ENCODE measurements at places on chromosomes 12 and 14.

DNA sequence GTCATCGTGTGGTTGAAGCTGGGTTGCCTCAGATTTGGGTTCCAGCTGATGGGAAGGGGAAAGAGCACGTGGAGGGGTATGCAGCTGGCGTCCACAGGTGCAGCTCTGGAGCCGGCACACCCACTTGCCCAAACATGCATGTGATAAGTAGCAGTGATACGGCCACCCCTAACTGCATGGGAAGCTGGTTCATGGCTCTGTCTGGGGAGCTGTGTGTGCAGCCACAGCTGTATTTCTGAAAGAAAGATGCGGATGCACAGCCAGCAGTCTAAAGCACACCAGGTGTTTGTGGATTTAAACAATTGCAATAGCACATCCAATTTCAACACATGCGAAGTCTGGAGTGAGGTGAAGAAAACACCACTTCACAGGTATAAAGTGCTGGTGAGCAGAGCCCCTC, 181.4 kb downstream of the EFCAB11 start:
- no peak for DNase-seq

DNA sequence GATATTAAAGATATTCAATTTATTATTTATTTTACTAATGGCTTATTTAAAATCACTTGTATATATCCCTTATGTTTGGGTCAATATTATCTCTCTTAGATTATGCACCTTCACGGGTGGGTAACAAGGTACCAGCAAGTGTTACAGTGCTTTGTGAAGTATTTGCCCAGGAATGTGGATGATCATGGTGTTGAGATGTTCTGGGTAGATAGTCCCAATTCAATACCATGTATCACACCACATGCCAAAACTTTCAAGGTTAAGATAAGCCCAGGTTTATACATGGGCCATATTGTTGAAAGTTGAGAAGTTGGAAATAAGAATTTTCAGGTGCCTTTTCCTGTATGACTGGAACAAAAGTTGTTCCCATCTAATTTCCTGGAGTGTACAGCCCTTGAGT, 131.3 kb upstream of the RASSF8 start:
- no peak for DNase-seq

DNA sequence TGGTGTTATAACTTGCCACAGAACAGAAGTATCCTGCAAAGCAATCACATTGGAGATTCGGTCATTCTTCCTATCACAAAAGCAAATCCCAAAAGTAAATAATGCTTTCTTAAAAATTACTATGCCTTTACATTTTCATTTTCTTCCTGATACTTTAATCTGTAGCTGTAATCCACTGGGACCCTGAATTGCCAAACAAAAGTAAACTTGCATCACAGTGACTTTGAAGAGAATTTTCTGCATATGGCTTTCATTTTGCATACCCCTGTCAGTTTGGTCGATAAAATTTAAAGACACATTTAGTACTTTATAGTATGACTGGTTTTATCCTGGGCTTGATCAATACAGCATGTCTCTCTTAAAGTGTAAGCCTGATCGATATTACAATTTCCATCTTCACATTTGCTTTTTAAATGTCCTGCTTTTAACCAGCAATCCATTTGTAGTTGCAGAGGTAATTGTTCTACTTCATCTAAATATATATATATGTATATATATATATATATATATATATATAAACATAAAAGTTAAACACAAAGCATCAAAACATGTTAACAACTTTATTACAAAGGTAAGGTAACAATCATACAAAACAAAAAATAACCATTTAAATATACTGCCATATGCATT, 53.7 kb upstream of the PLEKHA5 start:
- no peak for DNase-seq

DNA sequence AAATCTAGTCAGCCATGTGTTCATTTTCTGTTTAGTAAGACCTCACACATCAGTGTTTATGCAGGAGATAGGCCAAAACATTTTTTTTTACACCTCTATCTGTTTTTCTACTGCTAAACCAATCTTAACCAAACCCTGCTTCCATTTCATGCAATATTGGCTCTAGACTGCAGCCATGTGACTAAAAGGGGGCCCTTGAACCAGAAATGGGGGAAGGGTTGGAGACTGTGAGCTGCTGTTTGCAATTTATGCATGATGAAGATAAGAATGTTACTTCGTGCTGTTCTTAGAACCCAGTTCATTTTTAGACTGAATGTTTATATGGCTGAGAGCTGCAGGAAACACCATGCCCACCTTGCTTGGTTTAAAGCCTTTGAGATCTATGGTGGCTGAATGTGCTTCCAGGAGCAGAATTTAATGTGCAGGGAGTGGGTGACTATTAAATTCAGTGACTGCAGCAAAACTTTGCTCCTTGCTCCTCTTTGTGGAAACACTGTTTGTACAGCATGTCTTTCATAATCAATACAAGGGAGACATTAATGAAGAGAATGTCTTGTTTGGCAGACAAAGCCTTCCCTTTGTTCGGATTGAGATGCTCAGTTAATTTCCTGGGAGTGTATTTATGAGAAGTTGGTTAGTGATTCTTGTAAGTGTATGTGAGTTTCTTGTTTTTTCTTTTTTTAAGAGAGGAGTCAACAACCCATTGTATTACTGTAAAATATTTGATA, 53.6 kb downstream of the CHST11 start:
- no peak for DNase-seq

- DNase-seq: no peak
Measured at GRCh38 chr14:97977651-97978261, 1180.6 kb downstream of the VRK1 start.

- no peak for DNase-seq
Measured at GRCh38 chr14:21768116-21768874, 94.7 kb upstream of the OR4E1 start.

DNA sequence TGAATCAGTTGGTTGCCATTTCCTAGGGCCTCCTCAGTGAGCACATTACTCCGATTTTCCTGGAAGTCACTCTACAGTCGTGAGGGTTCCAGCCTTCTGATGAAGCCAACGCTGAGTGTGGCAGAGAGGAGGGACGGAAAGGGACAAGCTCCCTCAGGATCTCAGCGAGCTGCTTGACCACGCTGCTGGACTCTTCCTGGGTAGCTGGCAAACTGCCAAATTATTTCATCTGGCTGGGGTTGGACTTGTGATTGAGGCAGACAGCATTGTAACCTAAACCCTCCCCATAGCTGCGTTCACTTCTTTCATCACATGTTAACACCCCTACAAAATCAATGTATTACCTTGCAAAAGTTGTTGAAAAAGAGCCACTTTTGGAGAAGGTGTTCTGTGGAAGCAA, 69.6 kb upstream of the CHST11 start:
- no peak for DNase-seq

- DNase-seq: no peak
Measured at GRCh38 chr14:96394047-96394815, 2.3 kb downstream of the AK7 start.

DNA sequence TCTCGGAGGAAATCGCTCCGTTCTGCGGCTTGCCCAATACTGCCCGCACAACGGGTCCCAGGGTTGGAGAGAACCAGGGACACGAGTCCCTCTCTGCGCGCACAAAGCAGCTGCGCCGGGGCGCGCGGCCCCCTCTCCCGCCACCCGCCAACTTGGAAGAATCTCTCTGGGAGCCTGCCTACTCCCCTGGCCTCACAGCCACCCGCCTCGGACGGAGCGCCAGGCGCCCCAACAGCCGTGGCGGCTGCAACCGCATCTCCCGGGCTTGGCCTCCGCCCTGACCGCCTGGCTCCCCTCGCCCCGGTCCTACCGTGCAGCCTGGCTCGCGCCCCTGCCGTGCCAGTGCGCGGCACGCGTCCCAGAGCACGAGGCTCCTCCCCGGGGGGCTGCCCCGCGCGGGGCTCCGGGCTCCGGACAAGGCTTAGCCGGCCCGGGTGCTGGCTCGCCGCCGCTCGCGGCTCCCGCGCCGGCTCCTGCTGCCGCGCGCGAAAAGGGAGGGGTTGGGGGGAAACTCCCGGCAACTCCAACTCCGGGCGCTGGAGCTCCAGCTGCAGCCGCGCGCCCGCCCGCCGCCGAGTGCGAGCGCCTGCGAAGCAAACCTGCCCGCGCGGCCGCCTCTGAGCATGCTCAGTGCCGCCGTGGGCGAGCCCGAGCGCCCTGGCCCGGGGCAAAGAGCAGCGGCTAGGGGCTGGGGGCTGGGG, at the start of gene STXBP6:
STXBP6 (minus strand) TSS at position 580 of the 701 bp plus-strand sequence. CDS start 75,329 bp downstream, outside the sequence.
- no peak for DNase-seq

- DNase-seq: no peak
Measured at GRCh38 chr12:107529991-107530390, 155.6 kb upstream of the PWP1 start.

DNA sequence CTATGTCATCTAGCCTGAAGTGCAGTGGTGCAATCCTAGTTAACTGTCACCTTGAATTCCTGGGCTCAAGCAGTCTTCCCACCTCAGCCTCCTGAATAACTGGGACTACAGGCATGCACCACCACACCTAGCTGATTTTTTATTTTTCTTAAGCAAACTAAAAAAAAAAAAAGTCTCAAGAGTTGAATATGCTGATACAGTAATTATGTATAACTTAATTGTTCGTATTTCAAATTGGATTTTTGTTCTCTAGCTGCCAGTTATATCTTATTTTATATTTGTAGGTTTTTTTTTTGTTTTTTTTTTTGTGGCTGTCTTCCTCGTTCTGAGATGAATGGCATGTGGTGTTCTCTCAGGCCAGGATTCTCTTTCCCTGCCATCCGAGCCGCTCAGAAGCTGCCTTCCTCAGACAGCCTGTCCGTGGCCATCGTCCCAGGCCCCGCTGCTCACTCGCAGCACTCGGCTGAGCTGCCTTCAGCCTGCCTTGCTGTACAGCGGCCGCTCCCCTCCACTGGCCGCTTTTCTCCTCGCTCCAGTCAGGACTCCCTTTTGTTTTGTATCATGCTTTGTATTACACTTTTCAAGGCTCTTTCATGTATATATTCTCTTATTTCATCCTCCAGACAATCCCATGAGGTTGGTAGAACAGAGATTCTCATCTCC, 53.3 kb downstream of the WDR20 start:
- DNase-seq: no peak

DNA sequence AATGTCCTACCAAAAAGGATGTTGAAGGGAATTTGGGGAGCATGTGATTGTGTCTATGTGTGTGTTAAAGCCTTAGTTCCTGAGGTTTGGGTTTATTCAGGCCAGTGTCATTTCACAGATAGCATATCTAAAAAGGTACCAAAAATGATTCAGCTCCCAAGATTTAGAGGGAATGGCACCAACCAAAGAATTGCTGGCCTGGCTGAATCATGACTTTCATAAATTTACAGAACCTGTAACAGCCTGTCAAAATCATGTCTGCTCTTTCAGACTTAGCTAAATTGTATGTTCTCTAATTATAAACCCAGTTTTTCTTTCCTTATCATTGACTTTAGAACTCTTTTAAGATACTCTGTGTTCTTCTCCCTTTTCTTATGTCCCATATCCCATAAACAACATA, 231.5 kb downstream of the NUBPL start:
- no peak for DNase-seq

GRCh38 chr12:92899386-92900001, 29.6 kb downstream of the EEA1 start:
- peak; percentile 42 for DNase-seq

DNA sequence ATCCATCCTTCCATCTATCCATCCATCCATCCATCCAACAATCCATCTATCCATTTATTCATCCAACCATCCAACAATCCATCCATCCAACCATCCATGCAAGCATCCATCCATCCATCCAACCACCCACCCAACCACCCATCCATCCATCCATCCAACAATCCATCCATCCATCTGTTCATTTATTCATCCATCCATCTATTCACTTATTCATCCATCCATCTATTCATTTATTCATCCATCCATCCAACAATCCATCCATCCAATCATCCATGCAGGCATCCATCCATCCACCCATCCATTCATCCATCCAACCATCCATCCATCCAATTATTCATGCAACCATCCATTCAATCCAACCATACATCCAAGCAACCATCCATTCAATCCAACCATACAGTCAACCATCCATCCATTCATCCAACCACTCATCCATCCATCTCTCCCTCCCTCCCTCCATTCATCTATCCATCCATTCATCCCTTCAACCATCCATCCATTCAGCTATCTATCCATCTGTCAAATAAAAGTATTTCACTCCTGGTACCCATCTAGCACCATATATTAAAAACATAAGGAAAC, 86.1 kb downstream of the KSR2 start:
- DNase-seq: no peak

DNA sequence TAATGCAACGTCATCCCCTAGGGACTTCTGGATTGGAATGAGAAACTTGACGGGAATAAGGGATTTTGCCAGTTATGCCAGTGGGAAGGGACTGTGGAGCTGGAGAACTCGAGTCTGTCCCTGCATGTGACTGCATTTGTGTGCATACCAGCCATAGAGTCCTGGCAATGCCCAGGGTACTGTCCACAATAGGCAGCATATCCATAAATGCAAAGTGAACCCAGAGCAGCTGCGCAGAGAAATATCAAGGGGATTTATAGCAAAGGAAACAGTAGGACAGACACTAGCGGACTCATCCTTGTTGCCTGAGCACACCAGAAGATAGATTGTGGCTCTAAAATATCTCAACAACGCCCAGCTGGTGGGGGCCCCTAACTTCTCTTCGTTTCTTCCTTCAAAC, 247.1 kb upstream of the SRRM4 start:
- DNase-seq: no peak

GRCh38 chr14:68977180-68977717, 1.9 kb downstream of the ACTN1 start:
- no peak for DNase-seq

DNA sequence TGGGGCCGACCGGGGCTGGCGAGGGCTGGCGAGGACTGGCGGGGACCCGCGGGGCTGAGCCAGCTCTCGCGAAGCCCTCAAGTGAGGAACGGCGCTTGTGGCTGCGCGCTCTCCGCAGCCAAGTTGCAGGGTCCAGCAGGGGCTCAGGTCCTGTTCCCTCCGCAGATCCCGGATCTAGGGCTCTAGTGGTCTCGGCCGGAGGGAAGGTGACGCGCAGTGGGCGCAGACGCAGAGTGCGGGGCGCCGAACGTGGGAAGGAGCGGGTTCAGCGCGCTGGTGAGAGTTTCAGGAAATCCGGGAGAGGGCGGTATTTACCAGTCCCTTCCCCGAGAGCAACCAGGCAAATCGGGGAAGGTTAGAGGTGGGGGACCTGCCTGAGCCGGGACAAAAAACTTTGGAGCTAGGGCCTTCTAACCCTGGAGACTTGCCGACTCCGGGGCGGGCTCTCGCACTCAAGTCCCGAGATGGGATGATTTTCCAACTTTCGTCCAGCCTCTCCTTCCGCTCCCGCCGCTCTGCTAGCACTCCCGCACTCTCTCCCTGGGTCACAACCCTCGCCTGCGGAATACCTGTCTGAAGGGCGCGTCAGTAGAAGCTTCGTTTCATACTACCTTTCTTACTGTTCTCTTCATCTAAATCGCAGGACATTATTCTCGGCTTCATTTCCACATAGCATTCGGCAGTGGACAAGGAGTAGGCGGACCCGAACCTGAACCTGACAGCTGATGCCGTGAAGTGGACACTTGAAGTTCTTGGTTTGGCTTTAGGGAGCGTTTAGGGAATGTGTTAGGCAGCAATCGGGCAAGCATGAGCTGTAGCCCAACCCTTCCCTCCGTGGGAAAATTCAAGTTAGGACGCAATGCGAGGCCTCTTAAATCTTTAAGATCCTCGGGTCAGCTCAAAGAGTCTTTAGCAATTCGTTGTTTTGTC, 13.6 kb upstream of the PAX9 start:
- DNase-seq: no peak

Measured in CD14-positive monocyte (primary cell).